Large intestine (tissue), 12 donors: ENCODE measurements at places on chromosomes 7 and 10. TPM values are rescaled to one million over a fixed set of nuclear protein-coding genes. Genes with fewer than 3 reads are reported as not detected.

Gene LRMDA
- polyA plus RNA-seq = 5.3 TPM

Gene PPP1R17
- polyA plus RNA-seq = not detected

Gene OR9A2
- not detected for polyA plus RNA-seq

Gene MYO3A
- polyA plus RNA-seq = 1.8 TPM

Gene CDNF
- polyA plus RNA-seq = 3.2 TPM

Gene EN2
- polyA plus RNA-seq = not detected

Gene OPN1SW
- 0.18 TPM for polyA plus RNA-seq
